ENCODE measurements at places on chromosomes 5 and 9.
A peak's percentile ranks its signal among the peaks of the same experiment; 100 is the strongest.

GRCh38 chr9:19464764-19465585 is 56.2 kb downstream of the ACER2 start:
- DNase-seq, result peak; percentile 63

- no peak for DNase-seq
Observed at GRCh38 chr9:135104761-135105160, 17.3 kb downstream of the OLFM1 start.

GRCh38 chr9:100216178-100216787 is 117.2 kb downstream of the INVS start:
- DNase-seq, result peak; percentile 55

DNA sequence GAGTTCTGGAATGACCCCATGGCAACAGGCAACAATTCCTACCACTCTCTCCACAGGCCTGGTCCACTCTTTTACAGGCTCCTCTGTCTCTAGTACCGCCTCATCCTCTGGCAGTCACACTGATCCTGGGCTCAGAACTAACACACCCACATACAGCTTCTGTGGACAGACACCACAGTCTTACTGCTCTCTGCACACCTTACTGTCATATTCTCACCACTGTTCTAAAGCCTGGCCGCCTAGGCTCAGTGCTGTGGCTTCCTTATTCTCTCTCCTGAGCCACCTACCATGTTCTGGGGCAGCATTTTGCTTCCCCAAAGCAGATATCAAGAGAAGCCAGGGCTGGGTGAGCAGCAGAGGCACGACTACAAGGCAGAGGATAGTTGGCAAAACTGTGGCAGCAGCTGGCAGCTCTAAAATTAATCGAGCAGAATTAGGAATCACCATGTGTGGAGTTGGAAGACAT is 14.8 kb downstream of the REEP5 start:
- no peak for DNase-seq

Data from T-helper 2 cell treated with Interferon-gamma antibody and Interleukin-4, amounts not matched to agents 5 μg/mL and 100 μg/mL, for 36 hours (primary cell).